Right lung (tissue), 10 donors: ENCODE measurements at places on chromosomes 4 and X.

- peak; percentile 23 for DNase-seq
Observed at GRCh38 chr4:10619220-10619619, 65.3 kb downstream of the CLNK start.

GRCh38 chr4:184382189-184382846, 92.0 kb downstream of the IRF2 start:
- DNase-seq, result no peak

GRCh38 chr4:16289897-16290554, 63.8 kb upstream of the TAPT1 start:
- peak; percentile 45 for DNase-seq

DNA sequence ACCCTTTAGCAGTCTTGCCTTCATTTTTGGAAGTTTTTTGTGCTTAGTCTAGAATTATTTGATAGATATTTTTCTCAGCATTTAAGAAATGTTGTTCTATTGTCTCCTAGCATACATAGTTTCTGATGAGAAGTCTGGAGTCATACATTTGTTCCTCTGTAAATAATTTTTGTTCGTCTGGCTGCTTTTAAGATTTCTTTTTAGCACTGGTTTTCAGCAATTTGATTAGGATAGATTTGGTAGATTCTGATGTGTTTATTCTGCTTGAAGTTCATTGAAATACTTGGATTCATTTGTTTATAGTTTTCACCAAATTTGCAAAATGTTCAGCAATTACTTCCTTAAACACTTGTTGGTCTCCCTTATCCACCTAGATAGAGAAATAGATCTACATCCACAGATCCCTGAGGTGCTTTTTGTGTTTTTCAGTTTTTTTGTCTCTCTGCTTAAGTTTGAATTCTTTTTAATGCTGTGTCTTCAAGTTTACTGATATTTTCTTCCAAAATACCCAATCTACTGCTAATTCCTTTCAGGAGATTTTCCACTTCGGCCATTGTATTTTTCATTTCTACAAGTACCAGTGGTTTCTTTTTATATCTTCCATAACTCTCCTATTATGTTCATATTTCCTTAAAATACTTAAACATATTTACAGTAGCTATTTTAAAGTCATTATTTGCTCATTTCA, 64.9 kb downstream of the ABLIM2 start:
- no peak for DNase-seq

DNA sequence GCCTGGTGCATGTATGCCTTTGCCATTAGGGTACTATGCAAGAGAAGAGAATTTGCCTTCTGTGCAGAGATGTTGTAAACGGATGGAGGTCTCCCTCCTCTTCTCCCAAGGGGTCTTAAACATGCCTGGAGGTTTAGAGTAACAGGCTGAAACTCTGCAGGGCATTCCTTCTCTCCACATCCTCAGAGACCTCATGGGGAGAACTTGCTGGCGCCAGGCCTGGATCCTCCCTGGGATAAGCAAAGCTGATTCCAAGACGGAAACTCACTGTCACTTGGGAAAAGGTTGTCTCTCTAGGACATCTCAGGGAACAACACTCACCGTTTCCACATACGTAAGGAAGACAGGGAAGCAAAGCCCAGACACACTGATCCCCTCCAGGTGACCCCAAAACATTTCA, 76.9 kb upstream of the GPM6B start:
- DNase-seq, result no peak

DNA sequence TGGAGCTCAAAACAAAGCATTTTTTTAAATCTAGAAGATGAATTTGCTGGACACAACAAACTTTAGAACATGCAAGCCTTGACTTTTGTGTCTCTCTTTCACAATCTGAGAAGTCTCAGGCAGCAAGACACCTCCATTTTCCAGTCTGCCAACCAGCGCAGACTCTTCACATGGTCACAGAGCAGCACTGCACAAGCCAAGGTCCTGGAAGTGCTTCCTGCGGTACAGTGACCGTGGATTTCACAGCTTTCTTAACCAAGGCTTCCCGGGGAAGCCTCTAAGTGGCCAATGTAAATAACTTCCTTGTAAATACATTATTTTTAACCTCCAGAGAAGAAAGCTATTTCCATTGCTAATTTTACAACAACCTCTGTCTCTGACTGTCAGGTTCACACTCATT, 31.2 kb downstream of the ZNF827 start:
- no peak for DNase-seq

DNA sequence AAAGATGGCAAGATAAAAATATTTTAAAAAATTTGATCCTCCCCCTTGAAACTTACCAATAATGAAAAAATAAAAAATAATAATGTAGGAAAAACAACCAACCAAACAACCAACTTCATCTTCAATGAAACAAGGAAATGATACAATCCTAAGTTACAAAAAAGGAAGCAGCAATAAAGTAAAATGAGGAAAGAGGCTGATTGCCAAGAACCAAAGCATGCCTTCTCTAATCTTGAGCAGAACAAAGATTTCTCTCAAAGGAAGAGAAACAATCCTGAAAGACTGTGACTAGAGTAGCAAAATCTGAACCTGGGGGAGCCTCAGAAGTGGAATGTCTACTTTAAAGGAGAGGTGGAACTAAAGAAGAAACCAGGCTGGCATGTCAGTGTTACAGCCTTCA, 10.9 kb upstream of the WDFY3 start:
- DNase-seq, result no peak

DNA sequence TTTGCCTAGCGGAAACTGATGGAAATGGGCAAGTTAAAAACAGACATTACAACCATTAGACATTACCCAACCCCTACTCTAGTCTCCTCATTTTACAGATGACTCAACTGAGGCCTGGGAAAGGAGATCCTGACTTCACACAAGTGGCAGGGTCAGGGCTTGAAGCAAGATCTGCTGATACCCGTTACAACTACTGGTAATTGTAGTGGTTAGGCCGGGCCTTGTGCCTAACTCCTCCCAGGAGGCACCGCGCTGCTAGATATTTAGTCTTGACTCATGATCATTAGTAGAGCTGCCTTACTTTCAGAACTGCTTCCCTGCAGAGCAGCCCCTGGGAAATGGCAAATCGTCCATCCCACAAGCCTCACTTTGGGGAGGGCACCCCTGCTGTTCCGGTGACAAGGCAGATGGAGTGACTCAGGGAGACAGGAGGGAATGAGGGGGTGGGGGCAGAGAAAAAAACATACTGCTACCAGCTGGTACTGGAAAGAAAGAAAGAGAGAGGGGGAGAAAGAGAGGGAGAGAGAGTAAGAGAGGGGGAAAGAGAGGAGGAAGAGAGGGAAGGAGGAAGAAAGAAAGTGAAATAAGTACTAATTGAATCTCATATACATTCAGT, 12.2 kb downstream of the ARHGEF6 start:
- DNase-seq, result no peak

DNA sequence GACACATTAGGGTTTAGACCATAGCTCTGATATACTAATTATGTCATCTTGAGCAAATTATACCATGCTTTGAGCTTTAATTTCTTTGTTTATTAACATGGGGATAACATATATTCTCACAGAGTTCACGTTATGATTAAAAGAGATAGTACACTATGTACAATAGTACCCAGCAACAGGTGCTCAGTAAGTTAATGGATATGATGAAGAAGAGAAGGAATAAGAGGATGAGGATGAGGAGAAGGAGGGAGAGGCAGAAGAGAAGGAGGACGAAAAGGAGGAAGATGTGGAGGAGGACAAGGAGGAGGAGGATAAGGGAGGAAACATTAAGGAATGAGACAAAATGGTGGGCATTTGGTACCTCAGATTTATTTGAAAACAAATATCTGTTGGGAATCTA, 260.4 kb downstream of the SH2D1A start:
- DNase-seq, result no peak

GRCh38 chr4:109921384-109921808, 8.7 kb downstream of the EGF start:
- no peak for DNase-seq

- DNase-seq, result no peak
Observed at GRCh38 chr4:569958-570667, 6.0 kb downstream of the TMEM271 start.

DNA sequence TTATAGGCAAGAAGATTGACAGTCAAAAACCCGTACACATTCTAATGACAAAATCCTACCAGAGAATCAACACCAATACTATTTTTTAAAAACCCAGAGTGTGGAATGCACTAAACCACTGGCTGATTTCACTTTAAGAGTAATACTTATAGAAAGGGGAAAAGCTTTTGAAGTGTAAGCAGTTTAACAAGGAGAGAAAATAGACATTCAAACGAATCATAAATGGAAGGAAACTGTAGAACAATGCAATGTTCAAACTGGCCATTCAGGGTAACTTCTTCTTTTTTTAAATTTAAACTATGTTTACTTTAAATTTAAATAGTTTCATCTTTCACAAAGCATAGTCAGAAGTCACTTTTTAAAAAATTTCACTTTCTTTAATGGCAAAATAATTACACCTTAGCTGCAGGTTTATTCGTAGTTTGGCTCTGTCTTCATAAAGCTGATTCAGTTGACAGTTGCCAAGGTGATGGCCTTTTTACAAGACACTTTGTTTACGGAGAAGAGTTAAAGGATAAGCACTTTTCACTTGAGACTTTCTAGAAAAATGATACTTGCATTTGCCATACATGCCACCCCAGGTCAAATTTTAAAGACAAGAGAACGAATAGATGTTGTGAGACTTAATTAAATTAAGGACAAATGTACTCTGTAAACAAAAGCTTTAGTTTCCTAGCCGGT, 82.4 kb upstream of the KLF3 start:
- no peak for DNase-seq
